ENCODE measurements at places on chromosomes 7 and 10. TPM values are rescaled to one million over a fixed set of nuclear protein-coding genes. Genes with fewer than 3 reads are reported as not detected.
A peak's percentile ranks its signal among the peaks of the same experiment; 100 is the strongest.

GRCh38 chr7:150368884-150369747, 494 bp downstream of the REPIN1 start:
- DNase-seq: peak; percentile 71

- no peak for DNase-seq
Observed at GRCh38 chr7:20307119-20307518, 23.6 kb upstream of the ITGB8 start.

GRCh38 chr7:29612596-29612995, 49.0 kb downstream of the PRR15 start:
- no peak for DNase-seq

The OPN1SW gene
- not detected for total RNA-seq

DNA sequence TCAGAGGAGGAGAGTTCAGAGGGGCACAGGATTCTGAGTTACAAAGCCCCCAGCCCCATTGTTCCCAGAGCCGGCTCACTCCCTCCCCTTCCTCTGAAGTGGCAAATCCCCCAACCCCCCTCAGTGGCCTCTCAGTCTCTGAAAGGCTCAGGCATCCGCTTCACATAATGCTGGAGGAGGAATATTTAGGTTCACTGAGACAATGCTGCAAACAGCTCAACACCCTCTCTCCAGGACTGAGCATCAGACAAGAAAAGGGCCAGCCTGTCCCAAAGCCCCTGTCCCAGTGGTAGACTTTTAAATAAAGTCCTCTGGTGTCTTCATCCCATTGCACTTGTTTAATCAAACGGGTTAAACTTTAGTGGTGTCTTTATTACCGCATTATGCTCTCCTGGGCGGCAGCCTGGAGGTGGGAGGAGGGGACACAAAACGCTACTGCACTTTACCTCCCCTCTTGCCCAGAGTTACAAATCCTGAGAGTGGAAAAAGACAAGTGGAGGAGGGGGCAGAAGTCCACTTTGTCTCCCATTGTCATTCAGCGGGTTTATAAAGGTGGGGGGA, 257.9 kb downstream of the FGFR2 start:
- no peak for DNase-seq

DNA sequence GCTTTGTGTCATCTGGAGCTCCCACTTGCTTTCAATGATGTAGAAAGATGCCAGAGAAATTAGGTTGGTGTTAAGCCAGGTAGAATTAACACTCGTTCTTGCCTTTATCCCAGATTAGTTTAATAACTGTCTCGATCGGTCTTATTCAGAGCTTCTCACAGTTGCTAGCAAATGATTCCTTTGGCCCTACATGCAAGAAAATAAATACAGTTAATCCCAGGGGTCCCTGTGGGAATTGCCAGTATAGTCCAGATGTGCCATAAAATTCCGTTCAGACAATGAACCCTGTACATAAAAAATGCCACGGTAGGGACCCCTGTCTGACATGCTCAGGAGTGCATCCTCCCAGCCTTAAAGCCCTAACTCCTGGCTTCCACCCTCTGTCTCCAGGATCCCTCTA, 207.5 kb downstream of the ARHGAP12 start:
- no peak for DNase-seq

The NME8 gene
- not detected for total RNA-seq

GRCh38 chr7:56023500-56023899, 27.7 kb downstream of the PSPH start:
- DNase-seq: no peak

The SERPINE1 gene
- 40.8 TPM for total RNA-seq

DNA sequence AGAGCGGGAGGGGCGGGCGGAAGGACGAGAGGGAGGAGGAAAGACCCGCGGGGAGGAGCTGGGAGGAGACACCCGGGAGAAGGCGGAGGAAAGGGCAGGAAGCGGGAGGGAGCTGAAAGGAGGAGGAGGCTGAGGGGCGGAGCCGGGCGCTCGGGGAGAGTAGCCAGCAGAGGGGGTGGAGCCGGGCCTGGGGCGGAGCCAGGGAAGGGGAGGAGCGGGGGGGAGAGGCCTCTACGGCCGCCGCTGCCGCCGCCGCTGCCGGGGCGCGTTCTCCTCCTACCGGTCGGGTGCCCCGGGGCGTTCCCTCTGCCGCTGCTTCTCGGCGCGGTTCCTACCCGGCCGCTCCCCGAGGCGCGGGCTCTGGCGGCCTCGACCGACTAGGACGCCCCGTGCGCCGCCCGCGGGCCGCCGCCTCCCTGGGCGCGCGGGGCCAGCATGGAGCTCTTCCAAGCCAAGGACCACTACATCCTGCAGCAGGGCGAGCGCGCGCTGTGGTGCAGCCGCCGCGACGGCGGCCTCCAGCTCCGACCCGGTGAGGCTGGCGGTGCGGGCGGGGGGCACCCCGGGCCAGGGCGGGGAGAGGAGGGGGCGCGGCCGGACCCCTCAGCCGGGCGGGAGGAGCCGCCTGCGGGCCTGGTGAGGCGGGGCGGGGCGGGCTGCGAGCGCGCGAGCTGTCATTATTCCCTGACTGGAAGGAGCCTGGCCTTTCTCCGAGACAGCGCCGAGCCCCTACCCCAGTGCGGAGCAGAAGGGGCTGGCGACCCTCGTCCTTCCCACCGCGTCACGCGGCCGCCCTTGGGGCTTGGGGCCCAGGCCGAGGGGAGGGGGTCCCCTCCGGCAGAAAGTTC, at the start of gene INPP5F:
INPP5F (plus strand) TSS at position 223 of the 848 bp plus-strand sequence; CDS start at position 436, 213 bp downstream.
- DNase-seq: peak; percentile 97

The CFAP46 gene
- total RNA-seq: 0.35 TPM

The AKR1B15 gene
- total RNA-seq: 0.20 TPM

GRCh38 chr10:6115411-6115810, 26.6 kb downstream of the RBM17 start:
- no peak for DNase-seq

- no peak for DNase-seq
Observed at GRCh38 chr7:3760651-3761050, 459.6 kb downstream of the SDK1 start.

The MBLAC1 gene
- 3.3 TPM for total RNA-seq

The VAX1 gene
- not detected for total RNA-seq

GRCh38 chr7:48094861-48095293, 5.8 kb downstream of the UPP1 start:
- no peak for DNase-seq

DNA sequence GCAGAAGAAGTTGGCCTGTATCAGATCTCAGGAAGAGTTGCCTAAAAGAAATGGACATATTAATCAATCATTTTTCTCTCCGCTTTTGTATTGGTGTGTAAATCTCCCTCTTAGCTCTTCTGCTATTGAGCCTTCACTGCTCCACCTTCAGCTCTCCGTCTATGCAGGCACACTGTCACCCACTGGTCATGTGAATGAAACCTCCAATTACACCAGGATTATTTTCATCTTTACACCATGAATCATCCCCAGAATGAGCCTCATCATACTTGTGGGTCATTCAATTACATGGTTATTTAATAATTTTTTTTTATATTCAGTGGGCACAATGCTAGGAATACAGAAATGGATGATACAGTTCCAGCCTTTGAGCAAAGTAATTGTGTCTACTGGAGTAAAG, 92.6 kb downstream of the LRRC4 start:
- DNase-seq: no peak

The TWIST1 gene
- 1.9 TPM for total RNA-seq

DNA sequence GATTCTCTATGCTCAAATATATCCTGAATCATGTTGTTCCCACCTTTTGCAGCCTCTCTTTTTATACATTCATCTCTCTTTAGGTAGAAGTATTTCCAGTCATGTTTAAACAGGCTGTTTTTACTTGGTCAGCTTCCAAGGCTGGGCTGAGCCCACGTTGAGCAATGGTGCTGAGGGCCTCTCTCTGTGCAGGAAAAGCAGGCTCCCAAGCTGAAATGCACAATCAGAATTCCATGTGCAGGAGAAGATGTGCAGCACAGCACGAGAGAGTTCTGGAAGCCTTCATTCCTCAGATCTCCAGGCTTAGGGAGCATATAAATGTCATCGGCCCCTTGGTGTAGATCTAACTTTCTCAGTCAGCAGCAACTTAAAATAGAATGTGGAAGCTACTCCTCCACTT, 588.5 kb downstream of the TNS3 start:
- no peak for DNase-seq

GRCh38 chr7:92226981-92227380, 18.7 kb downstream of the KRIT1 start:
- DNase-seq: no peak

DNA sequence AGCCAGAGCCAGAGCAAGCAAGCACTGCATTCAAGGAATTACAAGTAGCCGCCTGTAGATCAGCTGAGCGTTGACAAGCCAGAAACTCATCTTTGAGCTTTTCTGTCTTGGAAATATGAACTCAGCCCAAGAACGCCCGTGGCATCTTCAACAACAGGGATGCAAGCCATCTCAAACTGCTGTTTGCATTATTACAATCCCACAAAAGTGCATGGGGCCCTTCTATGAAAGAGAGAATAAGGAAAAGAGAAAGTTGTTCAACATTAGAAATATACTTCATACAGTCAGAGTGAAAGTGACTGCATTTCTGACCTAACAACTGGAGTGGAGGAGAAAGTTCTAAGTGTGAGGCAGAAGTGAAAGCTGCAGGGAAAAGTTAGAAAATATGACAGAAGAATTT, 6.5 kb downstream of the SGCE start:
- no peak for DNase-seq

GRCh38 chr10:59125666-59126065, 50.8 kb upstream of the PHYHIPL start:
- DNase-seq: no peak

GRCh38 chr10:533186-533585, 156.3 kb downstream of the DIP2C start:
- DNase-seq: no peak

- DNase-seq: no peak
Observed at GRCh38 chr7:70707823-70708243, 424.1 kb upstream of the GALNT17 start.

DNA sequence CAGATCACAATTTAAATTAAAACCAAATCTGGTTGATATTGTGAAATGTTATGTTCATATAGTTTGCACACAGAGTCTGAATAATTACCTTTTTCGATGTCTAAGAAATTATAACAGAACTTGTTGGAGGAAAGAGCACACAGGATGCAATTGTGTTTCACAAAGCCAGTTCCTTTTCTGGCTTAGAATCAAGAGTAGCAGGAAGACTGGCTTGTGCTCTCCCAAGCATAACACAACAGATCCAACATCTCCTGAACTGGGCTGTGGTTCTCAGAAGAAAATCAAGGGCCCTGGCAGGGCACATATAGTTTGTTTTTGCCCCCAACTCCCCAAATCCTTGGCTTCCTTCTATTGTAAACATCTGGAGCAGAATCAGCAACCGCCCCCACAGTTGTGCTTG, 62.7 kb downstream of the LRRC4 start:
- DNase-seq: no peak

The CALHM3 gene
- not detected for total RNA-seq
